ENCODE measurements at places on chromosomes 12 and 14. TPM values are rescaled to one million over a fixed set of nuclear protein-coding genes. Genes with fewer than 3 reads are reported as not detected.

DNA sequence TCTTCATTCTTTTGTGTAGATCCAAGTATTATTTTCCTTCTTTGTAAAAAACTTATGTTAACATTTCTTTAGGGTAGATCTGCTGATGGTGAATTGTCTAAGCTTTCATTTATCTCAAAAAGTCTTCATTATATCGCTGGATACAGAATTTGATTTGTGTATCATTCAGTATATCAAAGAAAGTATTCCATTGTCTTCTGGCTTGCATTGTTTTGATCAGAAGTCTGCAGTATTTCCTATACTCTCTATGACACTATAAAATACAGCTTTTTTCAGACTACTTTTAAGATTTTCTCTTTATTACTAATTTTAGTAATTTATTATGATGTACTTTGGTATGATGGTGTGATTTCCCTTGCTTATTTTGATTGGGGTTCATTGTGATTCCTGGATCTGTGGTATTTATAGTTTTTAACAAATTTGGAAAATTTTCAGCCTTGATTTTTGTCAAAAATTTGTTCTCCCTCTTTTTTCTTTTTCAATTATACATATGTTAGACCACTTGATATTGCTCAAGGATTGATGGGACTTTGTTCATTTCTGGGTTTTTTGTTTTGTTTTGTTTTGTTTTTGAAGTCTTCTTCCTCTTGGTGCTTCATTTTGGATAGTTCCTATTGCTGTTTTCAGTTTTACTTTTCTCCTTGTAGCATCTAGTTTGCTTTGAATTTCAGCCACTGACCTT lies 176.5 kb downstream of the ZFP36L1 start:
- H3K27ac ChIP-seq = no peak overlapping the region
- no peaks in the 10 kb centered on the region for H3K36me3 ChIP-seq
- H3K4me3 ChIP-seq = no peak overlapping the region

GRCh38 chr14:65025818-65026217 lies 39.1 kb downstream of the FNTB start:
- no peaks in the 10 kb centered on the region for H3K27me3 ChIP-seq
- no peaks in the 10 kb centered on the region for H3K36me3 ChIP-seq
- no peak overlapping the region for H3K4me3 ChIP-seq
- no peaks in the 10 kb centered on the region for H3K4me1 ChIP-seq

SLC6A15 gene
- total RNA-seq = 2.5 TPM

OR4E2 gene
- not detected for total RNA-seq

DNA sequence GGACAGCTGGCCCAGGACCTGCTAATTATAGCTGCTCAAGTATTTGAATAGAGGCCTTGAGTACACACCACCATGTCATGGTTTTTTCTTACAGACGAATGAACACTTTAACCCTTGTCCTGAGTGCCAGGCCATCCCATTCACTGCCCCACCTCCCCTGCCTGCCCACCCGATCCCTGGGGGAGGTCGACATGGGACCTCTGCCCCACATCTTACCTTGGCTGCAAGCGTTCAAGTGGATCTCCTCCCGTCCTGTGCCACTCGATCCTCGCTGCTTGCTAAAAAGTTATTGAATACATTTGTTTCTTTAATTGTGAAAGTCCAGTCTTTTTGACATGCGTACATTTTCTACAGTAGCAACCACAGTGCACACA lies 10.3 kb downstream of the RTL1 start:
- H3K27me3 ChIP-seq = no peaks in the 10 kb centered on the region
- no peak overlapping the region for H3K4me3 ChIP-seq
- no peaks in the 10 kb centered on the region for H3K36me3 ChIP-seq
- DNase-seq = no peak
- H3K27ac ChIP-seq = no peak overlapping the region
